Stimulated activated CD4-positive, alpha-beta T cell treated with anti-CD3 and anti-CD28 coated beads, Interleukin-4, amount 100 ng/mL, for 4 hours (primary cell): ENCODE measurements at places on chromosomes 2 and 18.

GRCh38 chr18:47985866-47986265 lies 55.4 kb upstream of the SMAD2 start:
- no peak for DNase-seq

DNA sequence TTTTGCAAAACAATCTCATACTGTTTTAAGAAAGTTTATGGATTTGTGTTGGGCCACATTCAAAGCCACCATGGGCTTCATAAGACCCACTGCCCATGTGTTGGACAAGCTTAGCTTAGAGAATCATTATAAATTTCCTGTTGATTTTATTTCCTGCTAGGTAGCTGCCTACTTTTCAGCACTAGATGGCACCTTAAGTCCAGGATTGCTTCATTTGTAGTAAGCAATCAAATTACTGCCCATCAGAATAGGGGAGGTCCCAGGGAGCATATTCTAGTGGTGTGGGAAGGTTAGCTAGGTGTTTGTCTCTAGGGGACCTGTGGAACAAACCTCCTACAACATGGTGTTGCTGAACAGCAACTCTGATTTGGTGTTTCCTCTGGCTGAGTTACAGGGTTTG lies 11.0 kb upstream of the DCDC2C start:
- DNase-seq, result no peak

DNA sequence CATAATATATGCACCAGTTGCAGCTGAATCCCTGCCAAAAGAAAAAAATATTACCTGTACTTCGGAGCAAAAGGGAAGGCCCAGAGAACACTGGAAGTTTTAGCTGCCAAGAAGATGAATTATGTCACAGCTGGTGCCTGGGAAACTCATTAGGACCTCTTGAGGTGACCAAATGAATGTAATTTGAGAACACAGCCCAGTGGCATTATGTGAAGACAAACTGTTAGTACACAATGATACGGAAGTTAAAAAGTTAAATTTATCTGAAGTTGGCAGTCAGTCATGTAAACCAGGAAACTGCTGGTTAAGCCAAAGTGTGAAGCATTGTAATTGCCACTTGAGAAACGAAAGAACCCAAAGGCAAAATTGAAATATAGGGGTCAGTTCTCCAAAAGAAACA lies 80.7 kb downstream of the EML4 start:
- DNase-seq, result no peak

- DNase-seq, result no peak
Observed at GRCh38 chr2:47072728-47073191, 82.3 kb downstream of the STPG4 start.

- DNase-seq, result no peak
Observed at GRCh38 chr2:164023896-164024295, 288.1 kb upstream of the FIGN start.

DNA sequence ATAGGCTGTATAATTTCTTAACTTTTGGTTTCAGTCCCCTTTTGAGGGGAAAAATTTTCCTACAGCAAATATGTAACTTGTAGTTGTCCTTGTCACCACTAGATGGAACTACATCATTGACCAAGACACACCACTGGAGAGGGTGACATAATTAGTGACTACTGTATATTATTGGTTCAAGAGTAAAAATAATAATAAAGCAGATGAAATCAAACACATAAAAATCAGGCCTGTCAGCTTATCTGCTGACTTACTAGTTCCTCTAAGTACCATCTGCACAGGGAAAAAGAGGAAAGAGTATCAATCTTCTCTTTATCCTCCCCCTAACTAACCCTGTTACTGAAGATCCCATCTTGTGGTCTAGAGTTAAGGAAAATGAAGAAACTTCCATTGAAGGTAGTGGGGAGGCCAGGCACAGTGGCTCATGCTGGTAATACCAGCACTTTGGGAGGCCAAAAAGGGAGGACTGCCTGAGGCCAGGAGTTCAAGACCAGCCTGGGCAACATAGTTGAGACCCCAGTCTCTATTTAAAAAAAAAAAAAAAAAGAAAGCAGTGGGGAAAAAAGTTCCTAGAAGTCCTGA lies 29.6 kb upstream of the ENOSF1 start:
- no peak for DNase-seq

DNA sequence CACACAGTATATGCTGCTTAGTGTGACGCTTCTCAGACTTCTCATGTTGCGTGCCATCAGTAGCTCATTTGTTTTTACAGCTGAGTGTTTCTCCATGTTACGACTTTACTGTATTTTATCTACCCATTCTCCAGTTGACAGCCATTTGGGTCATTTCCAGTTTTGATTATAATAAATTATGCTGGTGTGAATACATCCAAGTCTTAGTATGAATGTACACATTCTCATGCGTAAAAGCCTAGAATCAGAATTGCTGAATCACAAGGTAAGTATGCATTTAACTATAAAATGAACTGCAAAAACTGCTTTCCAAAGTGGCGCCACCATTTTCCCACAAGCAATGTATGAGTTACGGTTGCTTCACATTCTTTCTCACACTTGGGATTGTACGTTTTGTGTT lies 184.2 kb upstream of the SLC35G4 start:
- no peak for DNase-seq

DNA sequence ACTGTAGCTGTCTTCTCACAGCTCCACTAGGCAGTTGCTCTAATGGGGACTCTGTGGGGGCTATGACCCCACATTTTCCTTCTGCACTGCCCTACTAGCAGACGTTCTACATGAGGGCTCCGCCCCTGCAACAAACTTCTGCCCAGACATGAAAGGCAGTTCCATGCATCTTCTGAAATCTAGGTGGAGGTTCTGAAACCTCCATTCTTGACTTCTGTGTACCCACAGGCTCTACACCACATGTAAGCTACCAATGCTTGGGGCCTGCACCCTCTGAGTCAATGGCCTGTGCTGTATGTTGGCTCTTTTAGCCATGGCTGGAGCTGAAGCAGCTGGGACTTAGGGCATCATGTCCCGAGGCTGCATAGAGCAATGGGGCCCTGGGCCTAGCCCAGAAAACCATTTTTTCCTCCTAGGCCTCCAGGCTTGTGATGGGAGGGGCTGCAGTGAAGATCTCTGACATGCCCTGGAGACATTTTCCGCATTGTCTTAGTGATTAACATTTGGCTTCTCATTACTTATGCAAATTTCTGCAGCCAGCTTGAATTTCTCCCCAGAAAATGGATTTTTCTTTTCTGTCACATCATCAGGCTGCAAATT lies 123.0 kb downstream of the MYCN start:
- no peak for DNase-seq

- no peak for DNase-seq
Observed at GRCh38 chr18:384897-385296, 115.6 kb downstream of the COLEC12 start.

DNA sequence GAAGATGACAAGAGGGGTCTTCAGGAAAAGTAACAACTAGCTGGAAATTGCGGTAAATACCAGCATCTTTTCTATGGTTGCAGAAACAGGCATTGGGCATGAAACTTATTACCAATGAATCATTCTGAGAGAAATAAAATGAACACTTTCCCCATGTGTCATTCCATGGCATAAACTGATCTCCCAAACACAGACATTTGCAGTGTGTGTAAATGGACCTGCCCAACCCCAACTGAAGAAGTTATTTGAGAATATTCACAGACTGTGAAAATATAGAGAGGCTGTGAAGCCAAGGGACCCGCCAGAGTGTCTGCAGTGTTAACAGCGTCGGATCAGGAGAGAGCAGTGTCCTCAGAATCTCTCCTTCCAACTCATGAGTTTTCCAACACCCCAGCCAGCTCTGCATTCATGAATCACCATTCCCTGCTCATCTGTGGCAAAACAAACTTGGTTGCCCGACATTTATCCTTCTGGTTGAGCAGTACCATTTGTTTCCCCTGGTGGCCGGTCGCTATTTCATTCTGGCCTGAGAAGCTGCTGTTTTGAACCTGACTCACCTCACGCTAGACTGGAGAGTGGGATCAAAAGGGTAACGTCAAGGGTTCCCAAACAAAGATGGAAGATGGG lies 238.4 kb downstream of the PID1 start:
- DNase-seq, result no peak

DNA sequence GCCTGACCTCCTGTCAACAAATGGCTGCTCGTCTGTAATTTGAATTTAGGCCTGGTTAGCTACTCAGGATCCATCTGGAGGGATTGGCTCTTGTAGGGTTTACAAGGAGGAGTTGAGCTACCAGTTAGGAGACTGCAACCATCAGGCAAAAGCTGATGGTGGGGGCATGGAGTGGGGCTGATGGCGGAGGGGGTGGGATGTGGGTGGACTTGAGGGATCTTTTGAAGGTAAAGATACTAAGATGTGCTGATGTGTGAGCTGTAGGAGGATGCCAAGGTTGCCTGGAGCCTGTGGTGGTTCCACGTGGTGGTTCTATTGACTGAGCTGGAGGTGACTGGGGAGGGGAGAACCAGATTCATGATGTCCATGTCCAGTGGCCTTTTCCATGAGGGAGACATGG lies 240.7 kb downstream of the LPIN1 start:
- DNase-seq, result no peak

DNA sequence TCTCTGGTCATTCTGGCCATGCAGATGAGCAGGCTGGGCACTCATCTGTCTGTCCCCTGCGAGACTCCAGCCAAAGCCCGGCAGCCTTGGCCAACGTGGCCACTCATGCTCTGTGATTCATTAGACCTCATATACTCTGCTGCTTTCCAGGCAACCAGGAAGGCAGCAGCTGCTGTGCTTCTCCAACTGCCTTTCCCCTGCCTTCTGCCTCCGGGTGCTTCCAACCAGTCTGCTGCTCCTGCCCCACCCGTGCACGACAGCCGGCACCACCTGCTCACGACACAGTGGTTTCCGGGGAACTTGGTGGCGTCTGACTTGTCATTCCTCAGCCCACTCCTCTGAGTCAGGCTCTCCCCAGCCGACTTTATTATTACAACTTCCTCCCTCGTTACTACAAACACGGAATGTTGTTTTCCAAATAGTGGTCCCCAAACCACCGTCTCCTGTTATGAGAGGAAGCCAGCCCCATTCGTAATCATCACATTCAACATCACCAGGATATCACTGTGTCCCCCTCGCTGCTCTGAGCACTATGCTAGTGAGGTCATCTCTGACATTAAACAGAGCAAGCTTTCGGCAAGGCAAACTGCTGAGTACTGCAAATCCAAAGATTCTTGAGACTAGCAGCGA lies 392.4 kb downstream of the ALK start:
- DNase-seq, result peak; percentile 2

GRCh38 chr2:205769495-205769850 lies 87.2 kb downstream of the NRP2 start:
- no peak for DNase-seq

DNA sequence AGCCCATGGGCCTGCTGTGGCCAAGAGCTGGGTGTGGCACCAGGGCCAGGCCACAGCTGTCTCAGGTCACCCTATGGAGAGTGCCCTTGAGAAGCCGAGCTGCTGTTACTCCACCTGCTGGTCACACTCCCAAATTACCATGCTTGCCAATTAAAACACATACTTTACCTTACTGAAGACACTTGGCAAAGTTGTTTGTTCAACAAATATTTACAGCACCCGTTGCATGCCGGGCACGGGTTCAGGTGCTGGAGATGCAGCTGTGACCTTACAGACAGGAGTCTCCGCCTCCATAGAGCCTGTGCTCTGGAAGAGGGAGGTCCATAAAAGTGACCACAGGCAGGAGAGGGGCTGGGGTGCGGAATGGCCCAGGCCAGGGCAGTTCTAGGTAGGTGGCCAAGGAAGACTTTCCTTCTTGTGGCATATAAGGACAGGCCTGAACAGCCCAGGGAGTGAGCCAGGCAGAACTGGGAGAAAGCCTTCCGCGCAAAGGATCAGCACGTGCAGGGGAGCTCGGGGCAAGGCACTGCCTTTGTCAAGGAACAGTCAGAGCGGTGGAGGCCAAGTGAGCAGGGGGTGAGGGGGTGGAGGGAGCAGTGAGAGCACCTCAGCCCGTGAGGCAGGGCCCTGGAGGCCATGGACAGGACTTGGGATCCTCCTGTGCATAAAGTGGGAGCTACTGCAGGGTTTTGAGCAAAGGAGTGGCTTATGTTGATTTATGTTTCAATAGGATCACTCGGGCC lies 23.6 kb upstream of the RBM44 start:
- peak; percentile 18 for DNase-seq

DNA sequence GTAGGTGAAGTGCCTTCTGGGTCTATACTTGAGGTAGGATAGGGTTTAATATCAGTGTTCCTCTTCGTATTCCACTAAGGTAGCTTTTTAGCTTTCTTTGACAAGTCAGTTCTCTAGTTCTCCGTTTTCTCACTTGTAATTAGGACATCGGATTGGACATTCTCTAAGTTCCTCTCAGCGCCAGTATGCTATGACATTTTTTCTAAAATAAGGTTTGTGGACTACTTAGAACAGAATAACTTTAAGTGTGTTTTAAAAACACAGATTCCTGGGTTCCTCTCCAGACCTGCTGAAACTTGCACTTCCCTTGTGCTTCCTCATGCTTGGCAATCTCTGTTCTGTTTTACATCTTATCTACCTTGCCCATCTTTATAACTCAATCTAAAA lies 69.3 kb upstream of the YWHAQ start:
- no peak for DNase-seq

DNA sequence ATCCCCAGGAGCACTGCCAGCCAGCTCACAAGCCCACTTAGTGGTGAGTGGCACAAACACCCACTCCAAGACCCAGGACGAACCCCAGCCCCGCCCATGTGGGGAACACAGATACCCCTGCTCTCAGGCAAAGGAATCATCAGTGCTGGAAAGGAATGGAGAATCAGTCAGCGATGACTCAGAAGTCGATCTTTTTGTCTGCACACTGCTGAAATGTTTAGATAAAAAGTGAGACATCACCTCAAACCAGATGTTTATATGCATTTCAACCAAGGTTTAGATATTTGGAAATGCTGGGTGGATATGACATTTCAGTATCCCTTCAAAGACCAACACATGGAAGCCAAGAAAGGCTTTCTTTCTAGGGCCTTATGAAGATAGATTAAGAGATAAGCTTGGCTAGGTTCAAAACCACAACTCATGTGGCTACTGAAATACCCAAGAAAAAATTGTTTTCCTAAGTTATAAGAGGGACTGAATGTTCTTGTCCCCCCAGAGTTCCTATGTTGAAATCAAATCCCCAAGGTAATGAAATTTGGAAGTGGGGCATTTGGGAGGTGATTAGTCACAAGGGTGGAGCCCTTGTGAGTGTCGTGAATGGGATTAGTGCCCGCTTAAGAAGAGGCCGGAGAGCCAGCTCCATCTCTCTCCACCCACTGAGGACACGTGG lies 43.7 kb downstream of the POU3F3 start:
- DNase-seq, result no peak

DNA sequence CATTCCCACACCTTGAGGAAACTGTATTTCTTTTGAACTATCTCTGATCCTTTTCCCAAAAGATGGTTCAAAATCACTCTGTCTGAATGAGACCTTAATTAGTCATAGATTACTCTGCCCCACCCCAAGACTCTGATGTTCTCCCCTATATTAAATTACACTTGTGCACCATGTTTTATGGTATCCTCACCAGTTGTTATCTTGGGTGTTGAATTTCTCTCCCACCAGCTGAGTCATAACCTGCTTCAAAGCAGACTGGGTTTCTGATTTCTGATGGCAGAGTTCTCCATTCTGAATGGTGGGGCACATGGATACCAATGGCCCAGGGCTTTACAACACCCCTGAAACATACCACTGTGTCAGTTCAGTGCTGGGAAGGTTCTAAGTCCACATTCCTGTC lies 15.0 kb downstream of the CDH20 start:
- no peak for DNase-seq
